ENCODE measurements at places on chromosomes 3 and 15.

DNA sequence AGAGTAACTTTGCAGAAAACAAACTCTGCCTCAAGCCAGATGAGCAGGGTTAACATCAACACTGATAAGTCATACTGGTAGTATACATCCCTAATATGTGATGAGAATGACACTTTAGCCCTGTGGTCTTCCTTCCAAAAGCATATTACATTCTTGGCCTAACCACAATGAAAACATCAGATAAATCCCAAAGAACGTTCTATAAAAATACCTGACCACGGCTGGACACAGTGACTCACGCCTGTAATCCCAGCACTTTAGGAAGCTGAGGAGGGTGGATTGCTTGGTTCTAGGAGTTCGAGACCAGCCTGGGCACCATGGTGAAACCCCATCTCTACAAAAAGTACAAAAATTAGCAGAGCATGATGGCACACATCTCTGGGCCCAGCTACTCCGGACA is 4.7 kb downstream of the TMCC1 start:
- H3K4me1 ChIP-seq, result peaks cover 45% of the 10 kb centered on the region
- H3K27me3 ChIP-seq, result no peaks in the 10 kb centered on the region
- H3K36me3 ChIP-seq, result no peaks in the 10 kb centered on the region
- peak overlapping the region; percentile 80 for H3K27ac ChIP-seq

- no peak overlapping the region for H3K4me3 ChIP-seq
- no peak overlapping the region for H3K27ac ChIP-seq
- H3K36me3 ChIP-seq, result no peaks in the 10 kb centered on the region
- H3K27me3 ChIP-seq, result peaks cover 7% of the 10 kb centered on the region
- peaks cover 19% of the 10 kb centered on the region for H3K4me1 ChIP-seq
These were observed 29.5 kb downstream of the KCNAB1 start for GRCh38 chr3:156149876-156150275.

DNA sequence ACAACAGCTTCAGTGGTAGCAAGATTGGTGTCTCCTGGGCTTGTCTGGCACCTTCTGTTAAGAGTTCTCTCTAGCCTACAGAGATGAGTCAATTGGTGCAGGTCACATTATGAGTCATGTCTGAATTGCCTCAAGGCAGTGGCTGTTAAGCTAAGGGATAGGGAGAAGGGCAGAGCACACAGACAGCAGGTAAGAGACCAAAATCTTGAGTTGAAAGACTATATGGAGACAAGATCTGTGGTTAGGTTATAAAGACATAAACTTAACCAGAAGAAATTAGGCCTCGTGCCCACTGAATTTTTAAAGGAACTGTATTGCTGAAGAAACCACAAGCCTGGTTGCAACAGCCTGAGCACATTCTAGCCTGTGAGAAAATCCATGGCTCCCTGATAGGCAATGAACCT is 19.2 kb upstream of the KPNA1 start:
- no peak for DNase-seq
- H3K36me3 ChIP-seq, result peaks cover 4% of the 10 kb centered on the region
- H3K4me1 ChIP-seq, result no peaks in the 10 kb centered on the region

DNA sequence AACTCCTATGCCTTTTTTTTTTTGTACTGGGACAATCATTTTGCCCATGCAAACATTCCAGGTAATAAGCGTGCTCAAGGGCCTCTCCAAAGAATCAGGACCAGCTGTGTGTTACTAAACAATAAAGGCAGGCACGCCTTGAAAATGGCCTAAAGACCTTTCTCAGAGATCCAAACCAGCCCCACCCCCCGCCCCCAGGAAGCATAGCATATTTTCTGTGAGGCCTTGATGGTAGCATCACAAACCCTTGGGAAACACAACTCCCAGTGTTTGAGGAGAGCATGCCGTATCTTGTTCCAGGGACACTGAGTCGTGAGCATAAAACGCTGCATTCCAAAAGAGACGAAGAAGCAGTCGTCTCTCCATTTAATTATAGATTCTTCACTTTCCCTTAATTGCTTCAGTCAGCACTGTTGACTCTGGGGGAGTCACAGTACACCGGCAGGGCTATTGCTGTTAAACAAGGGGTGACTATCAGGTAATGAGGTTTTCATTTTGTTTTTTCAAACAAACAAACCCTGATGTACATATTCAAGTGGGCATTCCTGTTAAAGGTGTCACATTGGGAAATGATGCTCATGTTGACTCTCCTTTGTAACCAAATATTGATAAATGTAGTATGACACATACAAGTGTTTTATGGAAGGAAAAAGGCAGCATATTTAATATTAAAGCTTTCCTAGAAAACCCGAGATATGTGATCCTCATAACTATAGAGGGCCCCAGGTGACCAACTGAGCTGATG is 4.4 kb upstream of the TPM1 start:
- no peak for DNase-seq
- no peaks in the 10 kb centered on the region for H3K36me3 ChIP-seq
- H3K4me1 ChIP-seq, result peaks cover 2% of the 10 kb centered on the region
- H3K27me3 ChIP-seq, result no peaks in the 10 kb centered on the region
- no peak overlapping the region for H3K27ac ChIP-seq
- no peak overlapping the region for H3K4me3 ChIP-seq

DNA sequence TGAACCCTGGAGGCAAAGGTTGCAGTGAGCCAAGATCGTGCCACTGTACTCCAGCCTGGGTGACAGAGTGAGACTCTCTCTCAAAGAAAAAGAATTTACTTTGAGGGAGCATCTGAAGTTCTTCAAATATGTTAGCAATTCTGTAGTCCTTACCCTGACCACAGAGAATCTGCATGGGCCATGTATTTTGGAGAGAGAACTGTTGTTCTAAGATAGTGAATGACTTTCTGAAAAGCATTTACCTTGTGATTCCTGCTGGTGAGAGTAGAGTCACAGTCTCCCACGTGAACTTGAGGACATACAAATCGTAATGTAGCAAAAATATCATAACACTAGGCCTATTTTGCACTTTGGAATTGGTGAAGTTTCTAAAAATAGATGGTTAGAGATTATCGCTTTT is 3.9 kb downstream of the BRK1 start:
- H3K27me3 ChIP-seq, result no peaks in the 10 kb centered on the region
- H3K4me1 ChIP-seq, result peaks cover 9% of the 10 kb centered on the region
- H3K4me3 ChIP-seq, result no peak overlapping the region
- no peak for DNase-seq

- no peak for DNase-seq
- H3K36me3 ChIP-seq, result no peaks in the 10 kb centered on the region
- no peaks in the 10 kb centered on the region for H3K4me1 ChIP-seq
- H3K27ac ChIP-seq, result no peak overlapping the region
- H3K4me3 ChIP-seq, result no peak overlapping the region
These were observed 197.2 kb downstream of the MEIS2 start for GRCh38 chr15:36903195-36903594.

- peaks cover 8% of the 10 kb centered on the region for H3K4me1 ChIP-seq
- DNase-seq, result no peak
- H3K27me3 ChIP-seq, result no peaks in the 10 kb centered on the region
- H3K27ac ChIP-seq, result no peak overlapping the region
- no peaks in the 10 kb centered on the region for H3K36me3 ChIP-seq
- no peak overlapping the region for H3K4me3 ChIP-seq
These were observed 59.9 kb downstream of the SUCNR1 start for GRCh38 chr3:151933234-151933853.

DNA sequence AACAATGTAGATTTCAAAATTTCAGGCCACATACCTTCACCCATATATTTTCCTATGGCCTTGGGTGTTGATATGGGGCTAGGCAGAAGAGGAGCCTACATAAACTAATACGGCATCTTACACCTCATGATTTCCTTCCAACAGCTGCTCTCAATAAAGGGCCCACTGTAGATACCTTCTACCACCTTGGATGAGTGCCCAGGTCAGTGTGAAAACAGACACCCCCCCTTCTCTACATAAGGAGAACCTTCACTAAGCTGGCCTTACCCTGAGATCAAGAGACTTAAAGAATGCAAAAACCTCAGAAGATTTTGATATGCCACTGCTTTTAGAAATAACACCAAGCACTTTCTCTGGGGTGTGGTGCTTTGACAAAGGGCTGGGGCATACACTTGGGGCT is 42.7 kb downstream of the SH3BP5 start:
- no peak overlapping the region for H3K4me3 ChIP-seq

DNA sequence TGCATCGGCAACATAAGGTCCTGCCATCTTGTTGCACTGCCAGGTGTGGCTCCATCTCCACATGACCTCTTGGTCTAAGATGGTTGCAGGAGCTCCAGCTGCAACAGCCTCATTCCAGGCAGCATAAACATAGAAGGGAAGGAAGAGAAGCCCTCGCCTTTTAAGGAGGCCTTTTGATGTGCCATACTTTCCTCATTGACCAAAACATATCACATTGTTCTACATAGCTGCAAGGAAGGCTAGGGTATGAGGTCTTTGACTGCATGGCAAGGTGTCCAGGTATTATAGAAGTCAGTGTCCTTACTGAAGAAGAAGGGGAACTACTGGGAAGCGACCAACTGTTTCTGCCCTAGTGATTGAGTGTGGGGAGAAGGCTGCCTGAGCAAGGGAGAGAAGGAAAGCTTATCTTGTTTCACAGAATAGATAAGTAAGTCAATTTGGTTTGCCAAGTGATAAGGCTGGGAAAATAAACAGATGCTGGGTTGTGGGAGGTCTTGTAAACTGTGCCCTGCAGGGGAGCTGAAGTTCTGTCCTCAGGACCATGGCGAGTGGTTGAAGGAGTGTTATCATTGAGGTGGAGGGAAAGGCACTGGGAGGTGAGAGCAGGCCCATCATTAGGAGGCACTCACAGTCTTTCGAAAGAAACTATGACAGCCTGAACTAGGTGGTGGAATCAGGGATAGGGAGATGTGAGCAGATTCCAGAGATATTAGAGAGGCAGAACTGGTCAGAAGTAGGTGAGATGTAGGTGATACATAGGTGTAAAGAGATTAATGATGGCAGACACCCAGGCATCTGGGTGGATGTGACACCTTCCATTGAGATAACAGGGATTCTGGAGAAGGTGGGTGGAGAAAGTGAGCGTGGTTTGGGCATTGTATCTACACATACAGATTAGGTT is 93.8 kb upstream of the IGF1R start:
- no peaks in the 10 kb centered on the region for H3K36me3 ChIP-seq
- H3K4me3 ChIP-seq, result no peak overlapping the region
- H3K27ac ChIP-seq, result no peak overlapping the region
- H3K27me3 ChIP-seq, result no peaks in the 10 kb centered on the region
- no peaks in the 10 kb centered on the region for H3K4me1 ChIP-seq

- no peak for DNase-seq
- H3K4me3 ChIP-seq, result no peak overlapping the region
- no peaks in the 10 kb centered on the region for H3K27me3 ChIP-seq
These were observed 88.6 kb downstream of the NR1I2 start for GRCh38 chr3:119870512-119870911.

DNA sequence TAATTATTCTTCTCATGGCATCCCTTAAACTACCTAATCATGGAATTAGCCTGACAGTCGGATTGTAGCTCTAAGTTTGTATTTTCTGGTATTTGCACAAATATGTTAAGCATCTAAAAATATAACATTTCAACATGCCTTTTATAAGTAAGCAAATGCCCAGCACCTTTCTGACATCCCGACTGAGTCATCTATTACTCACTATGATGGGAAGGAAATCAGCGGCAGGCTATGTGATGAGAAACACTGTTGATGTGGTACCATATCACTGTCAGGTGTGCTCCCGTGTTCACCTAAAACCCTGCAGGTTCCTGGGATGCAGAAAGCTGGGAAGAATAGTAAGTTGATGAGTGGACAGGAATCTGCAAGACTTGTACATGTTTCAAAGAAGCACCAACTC is 367.8 kb upstream of the IL12A start:
- H3K27me3 ChIP-seq, result no peaks in the 10 kb centered on the region
- peak; percentile 68 for DNase-seq
- peaks cover 19% of the 10 kb centered on the region for H3K4me1 ChIP-seq
- H3K4me3 ChIP-seq, result no peak overlapping the region
- no peak overlapping the region for H3K27ac ChIP-seq

DNA sequence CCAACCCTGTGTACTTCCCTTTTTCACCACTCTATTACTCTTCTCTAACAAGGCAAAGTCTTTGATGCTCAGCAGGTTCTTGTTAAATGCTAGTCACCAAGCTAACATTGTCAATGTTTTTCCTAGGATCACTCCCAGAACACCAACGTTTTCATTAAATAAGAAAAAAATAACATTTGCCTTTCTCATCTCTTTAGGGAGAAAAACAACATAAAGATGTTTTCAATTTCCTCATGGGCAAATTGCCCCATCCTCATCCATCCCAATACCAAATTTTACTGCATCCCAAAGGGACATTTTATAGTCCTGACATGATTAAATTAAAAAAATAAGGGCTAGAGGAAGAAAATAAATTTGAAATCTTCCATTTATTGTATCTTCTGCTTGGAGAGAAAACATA is 106.5 kb downstream of the SUCNR1 start:
- no peak for DNase-seq
- no peaks in the 10 kb centered on the region for H3K27me3 ChIP-seq
- no peak overlapping the region for H3K27ac ChIP-seq
- H3K4me1 ChIP-seq, result peaks cover 18% of the 10 kb centered on the region
- no peak overlapping the region for H3K4me3 ChIP-seq

DNA sequence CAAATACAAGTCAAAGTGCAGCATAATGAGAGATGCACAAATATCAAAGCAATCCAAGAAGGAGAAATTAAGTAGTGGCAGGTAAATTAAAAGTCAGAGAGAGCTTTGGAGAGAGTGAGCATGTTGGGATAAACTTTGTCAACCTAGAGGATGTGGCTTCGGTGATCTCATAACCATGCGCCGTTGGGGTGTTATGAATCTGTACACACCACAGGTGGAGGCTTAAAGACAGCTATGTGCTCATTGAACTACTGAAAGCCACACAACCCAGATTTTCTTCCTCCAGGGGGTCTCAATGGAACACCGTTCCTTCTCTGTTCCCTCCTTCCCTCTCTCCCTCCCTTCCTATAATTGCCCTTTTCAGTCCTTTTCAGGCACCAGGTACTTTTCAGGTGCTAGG is 52.0 kb downstream of the SUCNR1 start:
- H3K4me3 ChIP-seq, result no peak overlapping the region
- no peak for DNase-seq
- H3K27me3 ChIP-seq, result no peaks in the 10 kb centered on the region
- peaks cover 32% of the 10 kb centered on the region for H3K4me1 ChIP-seq
- H3K36me3 ChIP-seq, result no peaks in the 10 kb centered on the region
- H3K27ac ChIP-seq, result peak overlapping the region; percentile 29

GRCh38 chr15:101451846-101452245 is 37.7 kb downstream of the PCSK6 start:
- H3K27me3 ChIP-seq, result no peaks in the 10 kb centered on the region
- peaks cover 8% of the 10 kb centered on the region for H3K4me1 ChIP-seq
- no peak overlapping the region for H3K4me3 ChIP-seq
- no peaks in the 10 kb centered on the region for H3K36me3 ChIP-seq
- DNase-seq, result no peak
- H3K27ac ChIP-seq, result no peak overlapping the region

- H3K27ac ChIP-seq, result no peak overlapping the region
- no peak overlapping the region for H3K4me3 ChIP-seq
- no peaks in the 10 kb centered on the region for H3K4me1 ChIP-seq
- DNase-seq, result no peak
- H3K36me3 ChIP-seq, result no peaks in the 10 kb centered on the region
These were observed 328.5 kb downstream of the NEK10 start for GRCh38 chr3:27040674-27041073.

- no peak for DNase-seq
- no peaks in the 10 kb centered on the region for H3K36me3 ChIP-seq
- H3K4me1 ChIP-seq, result no peaks in the 10 kb centered on the region
- H3K27ac ChIP-seq, result no peak overlapping the region
These were observed 27.6 kb downstream of the ZFAND6 start for GRCh38 chr15:80087104-80087503.

- no peak overlapping the region for H3K4me3 ChIP-seq
- H3K36me3 ChIP-seq, result no peaks in the 10 kb centered on the region
- H3K27ac ChIP-seq, result no peak overlapping the region
- no peaks in the 10 kb centered on the region for H3K27me3 ChIP-seq
- DNase-seq, result no peak
- H3K4me1 ChIP-seq, result peaks cover 34% of the 10 kb centered on the region
These were observed 165.3 kb upstream of the TBL1XR1 start for GRCh38 chr3:177362626-177363025.

Data from endothelial cell of umbilical vein (primary cell).